ENCODE measurements at places on chromosomes 11 and 22.
A peak's percentile ranks its signal among the peaks of the same experiment; 100 is the strongest.

DNA sequence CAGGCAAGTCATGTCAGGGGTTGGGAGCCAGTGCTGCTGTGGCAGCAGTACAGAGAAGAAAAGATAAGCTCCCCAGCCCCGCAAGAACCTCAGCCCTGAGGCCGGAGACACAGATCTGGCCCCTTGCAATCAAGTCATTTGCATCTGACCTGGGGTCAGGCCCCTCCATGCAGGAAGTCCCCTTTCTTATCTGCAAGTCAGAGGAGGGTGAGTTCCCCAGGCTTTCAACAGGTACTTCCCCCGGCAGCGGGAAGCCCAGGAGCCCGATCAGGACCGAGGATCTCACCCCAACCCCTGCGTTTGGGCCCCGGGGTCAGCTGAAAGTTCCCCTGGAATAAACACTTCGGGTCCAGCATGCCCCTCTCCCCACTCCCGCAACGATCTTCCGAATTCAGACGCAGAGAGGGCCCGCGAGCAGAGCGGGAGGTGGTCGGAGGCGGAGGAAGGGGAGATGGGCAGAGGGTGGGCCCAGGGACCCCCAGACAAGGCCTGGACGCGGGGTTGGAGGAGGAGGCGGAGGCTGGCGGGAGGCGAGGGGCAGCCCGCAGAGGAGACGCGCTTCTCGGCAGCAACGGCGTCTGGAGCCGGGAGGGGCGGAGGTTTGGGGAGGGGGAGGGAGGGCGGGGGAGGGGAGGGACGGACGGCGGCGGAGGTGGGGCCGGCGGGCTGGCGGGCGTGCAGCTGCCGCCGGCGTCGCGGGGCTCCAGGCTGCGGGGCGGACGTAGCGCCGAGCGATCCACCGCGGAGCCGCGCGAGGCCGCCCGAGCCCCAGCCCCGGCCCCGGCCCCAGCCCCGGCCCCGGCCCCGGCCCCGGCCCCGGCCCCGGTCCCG is at the start of gene TSPAN18:
TSS of gene TSPAN18 (plus strand) at position 680 of the 831 bp plus-strand sequence. CDS start 179,455 bp downstream, outside the sequence.
- no peak for DNase-seq

DNA sequence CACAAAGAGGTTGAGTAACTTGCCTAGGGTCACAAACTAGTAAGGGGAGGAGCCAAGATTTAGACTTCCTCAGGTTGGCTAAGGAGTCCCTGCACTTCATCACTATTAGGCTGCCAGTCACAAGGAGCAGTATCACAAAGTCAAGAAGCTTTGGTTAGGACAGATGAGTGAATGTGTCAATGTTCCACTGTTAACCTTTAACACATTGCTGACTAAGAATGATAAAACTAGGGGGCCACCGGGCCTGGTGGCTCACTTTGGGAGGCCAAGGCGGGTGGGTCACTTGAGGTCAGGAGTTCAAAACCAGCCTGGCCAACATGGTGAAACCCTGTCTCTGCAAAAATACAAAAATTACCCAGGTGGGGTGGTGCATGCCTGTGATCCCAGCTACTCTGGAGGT is 32.0 kb downstream of the TMEM123 start:
- no peak for DNase-seq

DNA sequence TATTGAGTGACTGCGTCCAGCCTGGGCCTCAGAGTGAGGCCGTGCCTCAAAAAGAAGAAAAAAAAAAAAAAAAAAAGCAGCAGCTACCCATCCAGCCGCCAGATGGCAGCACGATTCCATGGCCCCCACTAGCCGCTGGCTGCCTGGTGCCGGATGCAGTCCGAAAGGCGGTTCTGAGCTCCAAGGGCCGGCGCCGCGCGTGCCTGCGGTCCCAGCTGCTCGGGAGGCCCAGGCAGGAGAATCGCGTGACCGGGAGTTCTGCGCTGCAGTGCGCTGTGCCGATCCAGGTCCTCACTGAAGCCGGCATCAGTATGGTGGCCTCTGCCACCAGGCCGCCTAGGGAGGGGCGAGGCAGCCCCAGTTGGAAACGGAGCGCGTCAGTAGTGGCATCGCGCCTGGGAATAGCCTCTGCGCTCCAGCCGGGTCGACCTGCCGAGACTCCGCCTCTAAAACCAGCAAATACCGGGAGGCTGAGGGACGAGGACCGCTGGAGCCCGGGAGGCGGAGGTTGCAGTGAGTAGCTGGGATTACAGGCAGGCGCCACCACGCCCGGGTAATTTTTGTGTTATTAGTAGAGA is 19.3 kb downstream of the SCARF2 start:
- DNase-seq: peak; percentile 61

DNA sequence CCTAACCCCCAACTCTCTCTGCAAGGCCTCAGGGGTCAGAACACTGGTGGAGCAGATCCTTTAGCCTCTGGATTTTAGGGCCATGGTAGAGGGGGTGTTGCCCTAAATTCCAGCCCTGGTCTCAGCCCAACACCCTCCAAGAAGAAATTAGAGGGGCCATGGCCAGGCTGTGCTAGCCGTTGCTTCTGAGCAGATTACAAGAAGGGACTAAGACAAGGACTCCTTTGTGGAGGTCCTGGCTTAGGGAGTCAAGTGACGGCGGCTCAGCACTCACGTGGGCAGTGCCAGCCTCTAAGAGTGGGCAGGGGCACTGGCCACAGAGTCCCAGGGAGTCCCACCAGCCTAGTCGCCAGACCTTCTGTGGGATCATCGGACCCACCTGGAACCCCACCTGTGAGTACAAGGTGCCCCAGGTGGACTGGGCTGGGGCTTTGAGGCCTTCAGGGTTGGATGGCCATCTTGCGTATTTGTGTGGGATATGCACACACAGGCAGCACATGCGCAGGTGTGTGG is at the start of gene BEST1:
TSS of gene BEST1 (plus strand) at position 317 of the 513 bp plus-strand sequence. CDS start 1,456 bp downstream, outside the sequence.
- no peak for DNase-seq

GRCh38 chr11:86152006-86152862 is 83.3 kb upstream of the PICALM start:
- no peak for DNase-seq

- no peak for DNase-seq
Observed at GRCh38 chr11:73157101-73158010, 15.2 kb upstream of the FCHSD2 start.

GRCh38 chr11:67996622-67997474 is 7.0 kb downstream of the UNC93B1 start:
- no peak for DNase-seq

- DNase-seq: no peak
Observed at GRCh38 chr11:11186249-11186648, 166.8 kb downstream of the CSNK2A3 start.

- DNase-seq: no peak
Observed at GRCh38 chr11:100190395-100190794, 496.7 kb upstream of the ARHGAP42 start.

GRCh38 chr11:119445850-119446249 is 22.9 kb upstream of the THY1 start:
- DNase-seq: no peak

DNA sequence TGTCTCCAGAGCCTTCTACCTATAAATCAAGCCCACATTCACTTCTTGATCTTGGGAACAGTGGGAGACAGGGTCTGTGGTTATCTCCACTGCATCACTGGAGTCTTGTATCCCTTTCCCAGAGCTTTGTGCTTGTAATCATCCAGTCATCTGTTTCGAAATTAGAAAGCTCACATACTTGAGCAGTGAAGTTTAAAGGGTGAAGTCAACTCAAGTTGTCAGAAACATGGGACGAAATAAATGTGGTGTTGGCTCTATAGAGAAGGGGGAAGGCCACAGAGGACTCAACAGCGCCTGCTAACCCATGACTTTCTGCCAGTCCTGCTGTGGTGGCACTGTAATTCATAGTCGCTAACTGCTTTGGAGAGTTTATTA is 197.5 kb downstream of the DBX1 start:
- no peak for DNase-seq

DNA sequence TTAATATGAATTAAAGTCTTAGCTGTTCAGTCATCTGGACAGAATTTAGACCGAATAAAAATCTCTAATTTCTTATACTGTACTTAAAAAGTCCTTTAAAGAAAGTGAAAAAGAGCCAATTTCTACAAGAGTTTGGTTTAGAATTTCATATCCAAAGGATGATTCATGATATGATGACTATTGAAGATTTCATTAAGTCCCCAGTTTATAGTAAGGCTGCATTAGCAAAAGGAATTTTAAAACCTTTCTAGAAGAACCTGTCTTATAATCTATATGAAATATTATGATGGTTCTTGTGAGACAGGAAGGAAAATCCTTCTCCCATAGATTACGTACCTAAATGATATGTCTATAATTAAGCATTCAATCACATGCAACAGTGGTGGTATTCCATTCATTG is 34.8 kb downstream of the TSG101 start:
- no peak for DNase-seq

GRCh38 chr11:63939397-63939891 is 642 bp downstream of the NAA40 start:
- DNase-seq: no peak

DNA sequence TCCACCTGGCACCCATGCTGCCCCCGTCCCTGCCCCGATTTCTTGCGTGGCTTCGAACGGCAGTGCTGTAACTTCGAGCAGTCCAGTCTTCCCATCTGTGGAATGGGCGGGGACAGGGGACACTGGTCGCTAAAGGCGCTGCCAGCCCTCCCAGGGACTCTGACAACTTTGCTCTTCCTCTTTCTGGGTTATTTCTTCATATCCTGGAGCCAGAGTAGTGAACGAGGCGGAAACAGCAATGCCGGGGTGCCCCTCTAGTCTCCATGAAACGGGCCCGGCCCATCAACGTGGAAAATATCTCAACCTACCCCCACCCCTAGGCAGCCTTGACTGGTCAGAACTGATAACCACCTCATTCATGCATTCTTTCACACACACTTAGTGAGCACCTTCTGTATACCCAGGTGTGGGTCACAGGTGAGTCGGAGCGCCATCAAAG is 42.8 kb downstream of the TRIOBP start:
- DNase-seq: no peak

- no peak for DNase-seq
Observed at GRCh38 chr11:48073031-48073861, 92.9 kb downstream of the PTPRJ start.

- DNase-seq: no peak
Observed at GRCh38 chr22:41096841-41097240, 4.4 kb downstream of the EP300 start.

GRCh38 chr11:33452836-33453624 is 195.8 kb downstream of the HIPK3 start:
- DNase-seq: no peak

GRCh38 chr11:126766440-126766839 is 234.1 kb downstream of the KIRREL3 start:
- DNase-seq: no peak

Measured in COR-L47 (cell line).